ENCODE measurements at places on chromosomes 1 and 21. TPM values are rescaled to one million over a fixed set of nuclear protein-coding genes. Genes with fewer than 3 reads are reported as not detected.

DNA sequence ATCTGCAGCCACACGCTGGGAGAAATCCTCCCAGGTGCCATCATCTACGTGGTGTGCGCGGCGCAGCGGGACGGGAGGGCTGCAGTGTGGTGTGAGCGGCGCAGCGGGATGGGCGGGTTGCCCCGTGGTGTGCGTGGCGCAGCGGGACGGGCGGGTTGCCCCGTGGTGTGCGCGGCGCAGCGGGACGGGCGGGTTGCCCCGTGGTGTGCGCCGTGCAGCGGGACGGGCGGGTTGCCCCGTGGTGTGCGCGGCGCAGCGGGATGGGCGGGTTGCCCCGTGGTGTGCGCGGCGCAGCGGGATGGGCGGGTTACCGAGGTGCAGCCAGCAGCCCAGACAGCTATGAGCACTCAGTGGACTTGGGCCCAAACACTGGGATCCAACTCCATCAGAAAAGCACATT lies 4.7 kb downstream of the WRAP73 start:
- H3K36me3 ChIP-seq = peaks cover 11% of the 10 kb centered on the region
- H3K27me3 ChIP-seq = no peaks in the 10 kb centered on the region
- no peak overlapping the region for H3K27ac ChIP-seq
- no peak overlapping the region for H3K4me3 ChIP-seq

Gene TMEM234
- 6.9 TPM for total RNA-seq

DNA sequence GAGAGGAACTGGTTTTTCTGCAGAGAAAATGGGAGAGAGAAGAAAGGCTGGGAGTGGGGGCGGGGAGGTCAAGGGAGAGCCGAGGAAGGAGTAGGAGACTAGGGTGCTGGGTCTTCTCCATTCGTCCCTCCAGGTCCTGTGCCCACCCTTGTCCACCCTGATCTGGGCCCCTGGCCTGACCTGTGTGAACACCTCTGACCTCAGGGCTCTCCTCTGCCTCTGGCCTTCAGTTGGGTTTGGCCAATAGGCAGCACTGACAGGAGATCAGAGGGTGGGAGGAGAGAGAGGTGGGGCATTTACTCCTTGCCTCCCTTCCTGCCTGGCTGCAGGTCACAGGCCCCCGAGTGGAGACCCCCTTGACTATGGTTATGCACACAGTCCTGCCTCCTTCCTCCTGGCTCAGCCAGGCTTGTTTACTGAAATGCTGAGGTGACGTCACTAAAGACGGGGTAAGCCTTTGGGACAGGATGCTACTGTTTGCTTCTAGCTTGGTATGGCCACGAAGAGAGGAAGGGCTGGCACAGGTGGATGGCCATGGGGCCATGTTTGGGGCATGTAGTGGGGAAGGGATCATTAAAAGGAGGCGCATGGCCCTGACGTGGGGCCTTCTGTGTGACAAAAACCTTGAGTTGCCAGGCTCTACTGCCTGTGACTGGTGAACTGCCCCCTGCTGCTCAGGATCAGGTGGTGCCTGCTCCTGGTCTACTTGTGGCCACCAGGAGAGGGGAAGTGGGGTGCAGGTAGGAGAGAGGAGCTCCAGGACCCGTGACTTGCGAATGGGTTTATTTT lies 248.7 kb upstream of the CSF3R start:
- DNase-seq = peak; percentile 6
- H3K27me3 ChIP-seq = peaks cover 29% of the 10 kb centered on the region
- no peaks in the 10 kb centered on the region for H3K4me1 ChIP-seq
- no peak overlapping the region for H3K27ac ChIP-seq
- H3K36me3 ChIP-seq = no peaks in the 10 kb centered on the region

GRCh38 chr1:43048601-43049011 lies 89.9 kb upstream of the SLC2A1 start:
- no peaks in the 10 kb centered on the region for H3K27me3 ChIP-seq
- H3K27ac ChIP-seq = no peak overlapping the region
- no peaks in the 10 kb centered on the region for H3K36me3 ChIP-seq
- DNase-seq = no peak
- H3K4me1 ChIP-seq = no peaks in the 10 kb centered on the region

Gene AJAP1
- total RNA-seq = 0.78 TPM

Gene CASQ1
- not detected for total RNA-seq

GRCh38 chr1:230827081-230827681 lies 41.1 kb downstream of the C1orf198 start:
- H3K4me3 ChIP-seq = no peak overlapping the region
- H3K27me3 ChIP-seq = no peaks in the 10 kb centered on the region
- H3K27ac ChIP-seq = no peak overlapping the region
- DNase-seq = no peak
- no peaks in the 10 kb centered on the region for H3K4me1 ChIP-seq

Gene LEFTY1
- total RNA-seq = 0.83 TPM

Gene S100B
- 2.7 TPM for total RNA-seq

- H3K27ac ChIP-seq = no peak overlapping the region
- H3K4me3 ChIP-seq = no peak overlapping the region
- no peaks in the 10 kb centered on the region for H3K4me1 ChIP-seq
- H3K27me3 ChIP-seq = no peaks in the 10 kb centered on the region
- no peaks in the 10 kb centered on the region for H3K36me3 ChIP-seq
These were observed 419.9 kb upstream of the DAB1 start for GRCh38 chr1:57843760-57844159.

- H3K27ac ChIP-seq = no peak overlapping the region
- DNase-seq = no peak
- no peak overlapping the region for H3K4me3 ChIP-seq
- H3K4me1 ChIP-seq = no peaks in the 10 kb centered on the region
- no peaks in the 10 kb centered on the region for H3K27me3 ChIP-seq
These were observed 223.4 kb downstream of the DSCAM start for GRCh38 chr21:40623528-40623927.

Gene RSBN1
- total RNA-seq = 28.3 TPM

DNA sequence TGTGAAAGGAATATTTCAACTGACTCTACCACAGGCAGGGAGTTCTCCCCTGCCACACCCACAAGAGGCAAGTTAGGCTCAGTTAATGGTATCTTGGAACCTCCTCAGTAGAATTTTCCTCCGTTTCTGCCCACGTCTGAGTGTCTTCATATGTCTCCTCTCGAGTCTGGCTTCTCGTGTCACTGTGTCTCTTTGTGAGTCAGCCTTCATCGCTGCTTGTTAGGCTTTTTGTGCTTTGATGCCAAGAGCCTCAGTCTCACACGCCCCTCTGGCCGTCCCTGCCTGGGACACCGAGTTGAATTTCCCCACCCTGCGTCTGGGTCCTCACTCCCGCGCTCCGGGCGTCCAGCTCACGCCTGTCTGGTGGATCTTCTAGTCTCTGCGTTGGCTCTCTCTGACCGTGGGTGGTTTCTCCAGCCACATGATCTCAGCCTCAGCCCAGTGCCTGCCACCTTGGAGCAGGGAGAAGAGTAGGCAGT lies 125.7 kb upstream of the GADD45A start:
- no peak overlapping the region for H3K4me3 ChIP-seq
- H3K27ac ChIP-seq = no peak overlapping the region
- no peaks in the 10 kb centered on the region for H3K36me3 ChIP-seq
- H3K4me1 ChIP-seq = peaks cover 4% of the 10 kb centered on the region
- no peak for DNase-seq

GRCh38 chr1:2587071-2587859 lies 688 bp downstream of the PRXL2B start:
- DNase-seq = peak; percentile 54
- peak overlapping the region; percentile 83 for H3K4me3 ChIP-seq
- H3K27me3 ChIP-seq = no peaks in the 10 kb centered on the region
- H3K27ac ChIP-seq = peak overlapping the region; percentile 42

- no peaks in the 10 kb centered on the region for H3K27me3 ChIP-seq
- peak overlapping the region; percentile 22 for H3K4me3 ChIP-seq
- peak; percentile 81 for DNase-seq
These were observed 55.3 kb downstream of the CDC7 start for GRCh38 chr1:91555821-91556531.

Gene LORICRIN
- not detected for total RNA-seq

GRCh38 chr21:37463083-37463801 lies 96.7 kb downstream of the DYRK1A start:
- peaks cover 79% of the 10 kb centered on the region for H3K4me1 ChIP-seq
- H3K36me3 ChIP-seq = peaks cover 9% of the 10 kb centered on the region
- H3K4me3 ChIP-seq = no peak overlapping the region
- peak; percentile 21 for DNase-seq

Gene BMP8A
- total RNA-seq = 0.36 TPM

DNA sequence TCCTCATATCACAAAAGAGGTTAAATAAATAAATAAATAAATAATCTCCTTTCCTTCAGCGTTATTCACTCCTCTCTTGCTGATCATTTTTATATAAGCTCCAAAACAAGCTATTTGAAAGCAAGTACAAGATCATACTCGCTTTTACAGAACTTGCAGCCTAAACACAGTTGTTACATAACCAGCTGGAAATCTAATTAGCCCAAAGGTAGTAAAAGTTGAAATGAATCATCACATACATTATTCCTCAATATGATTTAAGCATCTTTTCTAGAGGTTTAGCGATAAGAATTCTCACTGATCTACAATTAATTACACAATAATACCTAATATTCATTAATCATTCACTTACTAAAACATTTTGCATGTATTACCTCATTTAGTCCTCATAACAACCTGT lies 160.2 kb downstream of the COP1 start:
- no peak overlapping the region for H3K4me3 ChIP-seq
- H3K36me3 ChIP-seq = peaks cover 10% of the 10 kb centered on the region
- no peak overlapping the region for H3K27ac ChIP-seq
- DNase-seq = no peak
- H3K27me3 ChIP-seq = no peaks in the 10 kb centered on the region

Gene LYPD8
- not detected for total RNA-seq

- peak overlapping the region; percentile 47 for H3K27ac ChIP-seq
- H3K4me1 ChIP-seq = peaks cover 24% of the 10 kb centered on the region
- peaks cover 14% of the 10 kb centered on the region for H3K27me3 ChIP-seq
- H3K4me3 ChIP-seq = no peak overlapping the region
These were observed 15.3 kb upstream of the RNF187 start for GRCh38 chr1:228471762-228472398.

- DNase-seq = no peak
- H3K27me3 ChIP-seq = no peaks in the 10 kb centered on the region
- H3K4me1 ChIP-seq = peaks cover 6% of the 10 kb centered on the region
- H3K27ac ChIP-seq = no peak overlapping the region
- H3K4me3 ChIP-seq = no peak overlapping the region
- no peaks in the 10 kb centered on the region for H3K36me3 ChIP-seq
These were observed 46.4 kb upstream of the CSF1 start for GRCh38 chr1:109864047-109864822.

DNA sequence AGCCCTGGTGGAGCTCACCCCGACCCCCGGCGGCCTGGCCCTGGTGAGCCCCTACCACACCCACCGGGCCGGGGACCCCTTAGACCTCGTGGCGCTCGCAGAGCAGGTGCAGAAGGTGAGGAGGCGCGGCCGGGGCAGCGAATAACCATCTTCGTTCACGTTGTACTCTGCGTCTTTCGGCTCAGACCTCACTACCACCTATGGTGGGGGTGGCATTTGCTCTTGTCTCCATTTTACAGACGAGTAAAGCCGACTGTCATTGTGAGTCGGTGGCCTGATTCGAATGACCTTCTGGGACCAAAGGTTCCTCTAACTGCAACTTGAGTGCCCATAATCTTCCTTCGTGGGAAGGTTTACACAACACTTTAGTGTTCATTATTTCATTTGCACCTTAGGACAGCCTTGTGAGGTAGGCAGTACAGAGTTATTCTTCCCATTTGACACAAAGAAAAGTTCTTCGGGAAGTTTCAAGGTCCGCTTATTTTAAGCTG lies 506 bp downstream of the C1orf50 start:
- no peak overlapping the region for H3K4me3 ChIP-seq
- H3K4me1 ChIP-seq = peaks cover 26% of the 10 kb centered on the region
- peaks cover 17% of the 10 kb centered on the region for H3K36me3 ChIP-seq
- H3K27ac ChIP-seq = peak overlapping the region; percentile 91
- DNase-seq = no peak

- peaks cover 2% of the 10 kb centered on the region for H3K4me1 ChIP-seq
- peaks cover 3% of the 10 kb centered on the region for H3K27me3 ChIP-seq
- H3K4me3 ChIP-seq = no peak overlapping the region
- H3K36me3 ChIP-seq = no peaks in the 10 kb centered on the region
- no peak for DNase-seq
These were observed 16.0 kb upstream of the SCCPDH start for GRCh38 chr1:246708166-246708565.

- no peaks in the 10 kb centered on the region for H3K27me3 ChIP-seq
- peaks cover 18% of the 10 kb centered on the region for H3K36me3 ChIP-seq
- H3K4me1 ChIP-seq = peaks cover 74% of the 10 kb centered on the region
- DNase-seq = peak; percentile 32
- H3K27ac ChIP-seq = peak overlapping the region; percentile 74
These were observed 65.4 kb downstream of the MACF1 start for GRCh38 chr1:39269791-39270342.

GRCh38 chr1:169745015-169745861 lies 11.4 kb upstream of the SELE start:
- no peaks in the 10 kb centered on the region for H3K4me1 ChIP-seq
- no peak overlapping the region for H3K27ac ChIP-seq
- no peak overlapping the region for H3K4me3 ChIP-seq
- H3K27me3 ChIP-seq = peaks cover 2% of the 10 kb centered on the region

DNA sequence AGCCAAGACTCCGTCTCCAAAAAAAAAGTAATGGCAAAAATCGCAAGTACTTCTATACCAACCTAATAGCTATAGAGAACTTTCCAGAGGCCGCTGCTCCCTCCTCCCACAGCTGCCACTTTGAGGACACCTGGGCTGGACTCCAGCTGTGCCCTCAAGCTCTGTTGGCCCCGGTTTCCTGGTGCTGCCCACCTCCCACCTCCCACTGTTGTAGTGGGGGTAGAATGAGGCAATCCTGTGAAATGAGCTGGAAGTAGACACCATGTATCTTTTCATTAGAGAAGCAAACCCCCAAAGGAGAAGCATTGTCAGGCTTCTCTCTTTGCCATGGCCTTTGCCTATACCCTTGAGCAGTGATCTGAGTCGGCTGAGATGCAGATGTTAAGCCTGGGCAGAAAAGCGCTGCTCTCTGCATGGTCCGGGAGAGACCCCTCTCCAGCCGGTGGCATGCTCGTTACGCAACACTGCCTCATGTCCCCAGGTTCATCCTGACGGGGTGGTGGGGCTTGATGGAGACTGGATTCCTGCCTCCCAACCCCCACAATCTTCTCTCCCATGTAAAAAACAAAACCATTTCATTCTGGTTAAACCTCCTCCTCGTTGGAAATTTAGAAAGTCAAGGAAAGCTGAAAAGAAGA lies 39.7 kb downstream of the SIM2 start:
- no peak overlapping the region for H3K4me3 ChIP-seq
- H3K27me3 ChIP-seq = peaks cover 5% of the 10 kb centered on the region
- DNase-seq = no peak
- no peaks in the 10 kb centered on the region for H3K4me1 ChIP-seq
- H3K27ac ChIP-seq = no peak overlapping the region
- no peaks in the 10 kb centered on the region for H3K36me3 ChIP-seq

GRCh38 chr1:228941666-228942065 lies 206.4 kb downstream of the RHOU start:
- no peak overlapping the region for H3K4me3 ChIP-seq
- peaks cover 30% of the 10 kb centered on the region for H3K4me1 ChIP-seq
- no peak for DNase-seq
- H3K27ac ChIP-seq = no peak overlapping the region
- H3K36me3 ChIP-seq = no peaks in the 10 kb centered on the region

GRCh38 chr1:37947364-37947763 lies 511 bp upstream of the INPP5B start:
- H3K4me3 ChIP-seq = peak overlapping the region; percentile 82
- DNase-seq = no peak
- no peaks in the 10 kb centered on the region for H3K36me3 ChIP-seq
- peaks cover 26% of the 10 kb centered on the region for H3K4me1 ChIP-seq
- no peaks in the 10 kb centered on the region for H3K27me3 ChIP-seq
- H3K27ac ChIP-seq = peak overlapping the region; percentile 98
